ENCODE measurements at places on chromosomes 3 and 15. TPM values are rescaled to one million over a fixed set of nuclear protein-coding genes. Genes with fewer than 3 reads are reported as not detected.
A peak's percentile ranks its signal among the peaks of the same experiment; 100 is the strongest.

The COPG1 gene
- total RNA-seq = 130 TPM

DNA sequence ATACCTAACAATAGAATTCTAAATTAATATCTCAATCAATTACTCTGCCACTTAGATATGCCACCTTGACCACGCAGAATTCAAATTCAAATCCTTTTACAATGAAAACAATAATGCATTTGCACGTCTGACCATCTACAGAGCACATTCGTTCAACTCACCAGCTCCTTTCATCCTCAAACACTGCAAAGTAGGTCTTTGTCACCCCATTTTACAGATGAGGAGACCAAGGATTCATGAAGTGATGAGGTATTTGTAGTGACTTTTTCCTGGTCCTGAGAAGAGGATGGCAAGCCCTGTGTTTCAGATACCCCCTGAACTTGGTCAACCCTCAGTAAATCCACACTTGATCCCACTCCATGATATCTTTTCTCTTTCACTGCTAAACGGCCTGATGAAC lies 42.2 kb downstream of the HES1 start:
- DNase-seq = no peak

The BDH1 gene
- total RNA-seq = 13.0 TPM

The PPP2R3A gene
- 24.8 TPM for total RNA-seq

The CLDN1 gene
- 115 TPM for total RNA-seq

The EFHB gene
- 0.79 TPM for total RNA-seq

DNA sequence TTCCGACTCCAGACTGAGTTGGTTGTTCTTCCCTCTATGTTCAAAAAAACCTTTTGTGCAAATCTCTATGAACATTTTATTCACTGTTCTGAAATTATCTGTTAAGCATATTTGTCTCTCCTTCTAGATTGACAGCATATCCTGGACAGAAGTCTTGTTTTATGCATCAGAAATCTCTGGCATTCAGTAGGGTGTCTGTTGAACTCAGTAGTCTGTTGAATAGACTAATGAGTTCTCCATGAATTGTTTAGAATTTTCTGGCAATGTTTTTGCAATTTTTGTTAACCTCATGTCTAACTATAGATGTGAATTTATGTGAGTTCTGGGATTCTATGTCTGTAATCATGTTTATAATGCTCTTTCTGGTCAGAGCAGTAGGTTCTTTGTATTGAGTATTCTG lies 222.5 kb upstream of the KCNMB2 start:
- DNase-seq = no peak

The BTLA gene
- 0.79 TPM for total RNA-seq

GRCh38 chr3:14151471-14152083 lies 26.7 kb downstream of the TMEM43 start:
- DNase-seq = no peak

DNA sequence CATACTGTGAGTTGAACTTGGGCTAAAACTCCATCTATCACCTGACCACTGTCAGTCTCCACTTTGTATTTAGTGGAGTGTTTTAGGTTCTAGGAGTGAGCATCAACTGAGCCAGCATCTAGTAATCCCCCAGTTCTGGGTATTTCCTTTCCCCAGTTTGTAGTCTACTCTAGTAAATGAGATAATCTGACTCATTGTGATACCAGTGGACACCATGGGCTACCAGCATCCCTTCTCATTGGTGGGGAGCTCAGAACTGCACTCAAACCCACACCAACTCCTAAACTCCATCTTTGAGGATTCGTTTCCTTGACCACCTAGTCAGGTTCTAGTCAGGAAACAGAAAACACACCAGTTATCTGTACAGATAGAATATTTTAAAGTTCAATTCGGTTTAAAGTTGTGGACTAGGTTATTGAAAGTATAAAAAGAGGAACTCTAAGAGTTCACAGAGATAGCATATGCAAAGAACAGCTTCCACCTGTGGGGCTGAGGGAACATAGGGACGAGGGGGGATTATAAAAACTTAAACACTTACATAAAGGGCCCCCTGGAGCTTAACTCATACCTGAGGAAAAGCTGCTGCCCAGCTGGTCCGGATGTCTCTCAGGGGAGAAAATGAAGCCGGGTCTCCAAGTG lies 36.0 kb downstream of the LEO1 start:
- no peak for DNase-seq

GRCh38 chr15:40472171-40472727 lies 1.5 kb downstream of the CHST14 start:
- DNase-seq = no peak

DNA sequence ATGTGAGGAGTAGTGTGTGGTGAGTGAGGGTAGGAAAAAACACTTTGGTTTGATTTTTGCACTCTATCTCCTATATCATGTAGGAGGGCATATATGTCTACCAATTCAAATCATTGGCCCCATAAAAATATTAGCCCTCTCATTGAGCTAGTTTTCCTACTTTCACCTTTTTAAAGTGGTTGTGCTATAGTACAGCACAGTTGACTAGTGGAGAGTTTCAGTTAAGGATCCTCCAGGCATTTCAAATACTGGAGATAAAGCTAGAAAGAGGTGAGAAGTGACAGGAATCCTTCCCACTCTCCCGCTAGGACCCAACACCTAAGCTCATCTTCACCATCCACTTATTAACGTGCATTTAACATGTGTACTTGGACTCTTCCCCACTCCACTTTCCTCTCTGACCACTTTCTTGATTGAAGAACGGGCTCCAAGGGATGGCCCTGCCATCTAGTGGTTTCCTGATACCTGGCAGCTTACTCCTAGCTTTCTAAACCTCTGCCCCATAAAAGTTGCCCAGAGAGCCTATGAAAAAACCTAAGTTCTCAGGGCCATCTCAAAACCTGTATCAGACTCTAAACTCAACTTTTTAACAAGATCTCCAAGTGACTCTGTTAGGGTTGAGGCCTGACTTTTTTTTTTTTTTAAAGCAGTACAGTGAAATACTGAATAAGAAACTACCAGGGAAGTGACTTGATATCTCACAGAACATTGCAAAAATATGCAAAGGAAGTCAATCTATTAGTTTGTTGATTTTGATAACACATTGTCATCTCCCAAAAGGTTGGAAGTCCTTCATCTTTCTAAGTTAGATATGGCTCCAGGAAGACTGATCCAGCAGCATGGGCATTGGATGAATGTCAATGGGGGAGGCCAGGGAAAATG lies 17.9 kb downstream of the IL12A start:
- peak; percentile 7 for DNase-seq

The ZNF619 gene
- total RNA-seq = 5.6 TPM

DNA sequence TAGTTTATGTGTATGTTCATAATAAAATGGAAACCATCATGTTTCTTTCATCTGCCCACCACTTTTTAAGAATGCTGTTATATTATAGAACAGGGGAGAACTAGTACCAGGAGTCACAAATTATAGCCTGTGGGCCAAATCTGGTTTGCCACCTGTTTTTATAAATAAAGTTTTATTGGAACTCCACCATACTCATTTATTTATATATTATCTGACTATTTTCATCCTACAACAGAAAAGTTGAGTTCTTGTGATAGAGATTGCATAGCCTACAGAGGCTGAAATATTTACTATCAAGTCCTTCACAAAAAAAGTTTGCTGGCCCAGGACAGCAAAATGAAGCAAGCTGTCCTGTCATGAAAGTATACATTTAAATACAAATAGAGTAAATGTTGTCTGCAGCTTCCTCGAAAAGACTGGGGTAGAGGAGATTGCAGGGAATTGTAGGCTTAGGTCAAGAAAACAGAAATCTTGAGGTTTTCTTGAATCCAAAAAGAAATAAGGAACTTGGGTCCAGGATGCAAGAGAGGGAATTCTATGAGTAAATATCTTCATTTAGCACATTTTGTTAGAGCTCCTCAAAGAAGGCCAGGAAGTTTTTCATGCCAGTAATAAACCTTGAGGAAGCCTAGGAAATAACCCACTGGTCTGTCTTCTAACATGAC lies 41.1 kb downstream of the FILIP1L start:
- no peak for DNase-seq

DNA sequence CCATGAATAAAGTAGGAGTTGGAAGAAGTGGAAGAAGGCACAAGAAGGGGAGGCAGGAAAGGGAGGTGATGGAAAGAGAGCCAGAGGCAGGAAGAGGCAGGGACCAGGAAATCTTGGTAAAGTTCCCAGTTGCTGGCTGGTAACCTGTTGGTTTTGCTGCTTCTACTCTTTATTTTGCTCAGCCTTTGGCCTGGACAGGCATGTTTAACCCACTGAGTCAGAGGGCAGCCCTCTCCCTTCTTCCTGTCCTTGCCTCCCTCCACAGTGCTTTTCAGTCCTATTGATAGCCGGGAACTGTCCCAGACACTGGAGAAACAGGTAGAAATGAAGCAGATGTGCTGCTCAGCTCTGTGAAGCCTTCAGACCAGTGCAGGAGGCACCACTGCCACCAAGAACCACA lies 43.4 kb upstream of the APEH start:
- no peak for DNase-seq

The GOLGA8Q gene
- total RNA-seq = 4.7 TPM

DNA sequence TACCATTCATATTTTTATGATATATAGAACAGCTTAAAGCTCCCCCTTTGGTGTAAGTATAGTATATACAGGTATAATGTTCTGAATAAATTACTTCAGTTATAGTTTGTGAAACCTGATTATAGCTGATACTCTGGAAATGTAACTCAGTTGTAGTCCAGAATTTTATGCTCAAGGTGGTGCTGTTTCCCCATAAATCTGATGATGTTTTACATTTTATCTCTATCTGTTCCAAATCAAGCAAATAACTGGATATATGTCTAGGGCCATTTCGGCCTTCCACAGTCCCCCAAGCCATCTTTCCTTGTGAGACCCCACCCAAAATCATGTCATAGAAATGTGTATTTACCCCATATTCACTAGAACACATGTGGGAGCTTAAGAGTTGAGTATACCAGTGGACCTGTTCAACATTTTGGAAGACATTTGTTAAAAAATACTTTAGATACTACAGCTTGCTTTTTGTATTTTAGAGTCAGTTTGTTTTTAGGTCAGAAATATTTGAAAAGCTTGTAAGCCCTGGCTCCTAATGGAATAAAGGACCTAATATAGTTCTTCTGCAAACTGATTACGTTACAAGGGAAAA lies 107.1 kb downstream of the ATG7 start:
- DNase-seq = peak; percentile 82

The MST1R gene
- total RNA-seq = 6.3 TPM

GRCh38 chr15:70094690-70095311 lies 2.9 kb downstream of the TLE3 start:
- DNase-seq = no peak

- DNase-seq = no peak
These were observed 19.5 kb downstream of the BMF start for GRCh38 chr15:40088929-40089755.

- no peak for DNase-seq
These were observed 36.9 kb downstream of the ITPR1 start for GRCh38 chr3:4529876-4530588.

The CCR9 gene
- not detected for total RNA-seq

The EXOG gene
- total RNA-seq = 11.0 TPM

DNA sequence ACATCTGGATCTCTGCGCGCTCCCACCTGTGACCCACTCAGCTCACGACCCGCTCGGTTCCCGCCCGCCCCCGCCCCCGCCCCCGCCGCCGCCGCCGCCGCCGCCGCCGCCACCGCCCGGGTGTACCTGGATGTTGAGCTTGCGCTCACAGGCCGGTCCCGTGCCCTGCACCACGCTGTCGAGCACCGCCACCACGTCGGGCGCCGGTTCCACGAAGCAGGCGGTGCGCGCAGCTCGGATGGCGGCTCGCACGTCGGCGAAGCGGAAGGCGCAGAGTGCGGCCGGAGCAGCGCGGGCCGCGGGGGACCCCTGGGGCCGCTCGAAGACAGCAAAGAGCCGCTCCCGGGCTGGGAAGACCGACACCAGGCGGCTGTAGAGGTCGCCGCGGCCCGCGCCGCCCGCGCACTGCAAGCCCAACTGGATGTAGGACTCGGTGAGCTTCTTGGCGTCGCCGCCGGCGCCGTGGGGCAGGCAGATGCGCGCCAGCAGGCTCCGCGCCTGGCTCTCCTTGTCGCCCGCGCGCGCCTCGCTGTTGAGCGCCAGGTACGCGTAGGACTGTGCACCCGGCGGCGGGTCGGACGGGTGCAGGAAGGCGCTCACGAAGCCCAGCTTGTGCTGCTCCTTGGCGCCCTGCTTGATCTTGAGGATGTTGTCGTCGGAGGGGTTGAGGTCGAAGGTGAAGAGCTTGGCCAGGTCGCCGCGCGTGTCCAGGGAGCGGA lies 1.1 kb downstream of the PLXND1 start:
- DNase-seq = no peak

GRCh38 chr3:158808697-158809096 lies 6.8 kb downstream of the MFSD1 start:
- DNase-seq = no peak

DNA sequence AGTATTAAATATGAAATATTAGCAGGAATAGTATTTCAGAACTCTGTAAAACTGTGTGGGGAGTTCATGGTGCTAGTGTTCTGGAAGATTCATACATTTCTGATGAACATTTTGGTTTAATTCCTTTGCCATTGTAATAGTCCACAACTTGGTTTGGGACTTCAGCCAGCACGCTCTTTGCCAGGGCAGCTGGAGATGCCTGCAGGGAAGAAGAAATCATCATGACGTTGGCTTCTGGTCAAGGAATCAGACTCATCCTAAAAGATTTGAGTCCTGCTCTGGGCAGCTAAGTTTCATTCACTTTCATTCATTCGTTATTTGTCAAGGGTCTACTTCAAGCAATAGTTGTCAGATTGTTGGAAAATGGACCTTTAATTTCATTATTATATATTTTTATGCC lies 32.4 kb upstream of the MRPL3 start:
- DNase-seq = no peak

GRCh38 chr3:161171113-161171512 lies 50.0 kb upstream of the NMD3 start:
- no peak for DNase-seq

DNA sequence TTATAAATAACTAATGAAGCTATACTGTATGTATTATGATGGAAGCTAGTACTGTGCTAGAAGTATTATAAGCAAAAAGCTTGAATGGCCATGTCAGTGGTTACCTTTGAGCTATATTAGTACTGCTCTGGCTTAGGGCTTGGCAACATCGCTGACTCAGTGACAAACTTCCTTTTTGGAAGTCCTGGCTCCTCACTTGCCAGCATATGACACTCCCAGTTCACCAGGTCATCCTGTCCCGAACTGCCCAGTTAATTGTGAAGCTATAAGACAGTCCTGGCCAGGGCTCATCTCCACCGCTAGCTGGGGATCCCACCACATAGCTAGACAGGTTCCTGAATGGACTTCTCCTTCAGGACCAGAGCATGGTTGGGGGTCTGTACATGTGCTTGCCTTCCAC lies 31.9 kb downstream of the RAB8B start:
- no peak for DNase-seq

GRCh38 chr3:14598143-14598569 lies 53.4 kb upstream of the CCDC174 start:
- no peak for DNase-seq

Measured in skin of body (tissue), 3 donors.